ENCODE measurements at places on chromosomes 3 and 15. TPM values are rescaled to one million over a fixed set of nuclear protein-coding genes. Genes with fewer than 3 reads are reported as not detected.

XCR1 gene
- total RNA-seq, result not detected

ATP6V1A gene
- 65.2 TPM for total RNA-seq

PYGO1 gene
- total RNA-seq, result 2.5 TPM

TMIE gene
- total RNA-seq, result 0.26 TPM

DNA sequence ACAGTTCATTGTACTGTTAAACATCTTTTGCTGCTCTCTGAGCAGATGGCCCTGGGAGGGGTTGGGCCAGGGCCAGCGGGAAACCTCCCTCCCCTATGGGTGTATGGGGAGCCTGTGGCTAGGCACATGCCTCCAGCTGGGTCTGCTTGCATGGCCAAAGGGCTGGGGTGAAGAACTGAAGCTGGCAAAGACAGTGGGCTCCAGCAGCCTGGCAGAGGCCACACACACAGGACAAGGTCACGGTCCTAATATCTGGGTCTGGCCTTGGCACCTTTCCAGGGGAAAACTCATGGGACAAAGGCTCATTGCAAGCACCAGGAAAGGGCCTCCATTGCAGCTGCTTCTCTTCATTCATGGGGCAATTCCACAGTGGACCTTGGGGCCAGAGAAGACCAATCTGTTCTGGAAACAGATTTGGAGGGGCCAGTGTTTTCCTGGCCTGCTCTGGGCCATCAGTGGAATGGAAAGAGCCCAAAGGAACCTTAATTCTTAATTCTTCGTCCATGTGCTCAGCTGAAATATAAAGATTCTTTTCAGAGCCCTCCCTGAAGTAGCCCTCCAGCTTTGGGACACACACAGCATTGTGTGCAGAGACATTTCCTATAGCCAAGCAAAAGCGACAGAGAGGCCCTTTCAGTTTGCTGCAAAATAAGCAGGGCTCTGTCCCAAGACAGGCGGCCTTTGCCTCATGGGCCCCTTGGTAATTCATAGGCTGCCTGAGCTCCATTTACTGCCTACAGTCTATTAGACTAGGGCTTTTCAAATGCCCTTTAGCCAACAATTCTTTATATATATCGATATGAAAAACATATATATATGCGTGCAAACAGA is 11.3 kb upstream of the LIMD1 start:
- H3K27ac ChIP-seq, result no peak overlapping the region
- no peak for DNase-seq
- no peak overlapping the region for H3K4me3 ChIP-seq
- no peaks in the 10 kb centered on the region for H3K36me3 ChIP-seq
- H3K27me3 ChIP-seq, result peaks cover 8% of the 10 kb centered on the region

DNA sequence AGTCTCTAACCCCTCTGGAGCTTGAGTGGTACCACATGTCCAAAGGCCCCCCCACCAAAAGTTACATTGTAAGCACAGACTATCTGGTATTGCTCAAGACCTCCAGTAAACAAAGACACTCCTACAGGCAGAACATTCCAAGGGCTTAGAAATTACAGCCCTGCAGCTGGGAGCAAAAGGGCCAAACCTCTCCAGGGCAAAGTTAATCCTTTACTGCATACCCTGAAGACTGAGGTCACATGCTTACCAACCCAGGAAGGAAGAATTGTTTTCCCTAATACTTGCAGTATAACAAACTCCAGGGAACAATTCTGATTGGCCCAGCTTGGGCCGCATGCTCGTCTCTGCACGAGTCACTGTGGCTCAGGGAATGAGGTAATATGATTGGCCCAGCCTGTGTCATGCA is 266.1 kb upstream of the NR2F2 start:
- no peak overlapping the region for H3K27ac ChIP-seq
- H3K4me3 ChIP-seq, result no peak overlapping the region
- DNase-seq, result no peak
- no peaks in the 10 kb centered on the region for H3K27me3 ChIP-seq

DNA sequence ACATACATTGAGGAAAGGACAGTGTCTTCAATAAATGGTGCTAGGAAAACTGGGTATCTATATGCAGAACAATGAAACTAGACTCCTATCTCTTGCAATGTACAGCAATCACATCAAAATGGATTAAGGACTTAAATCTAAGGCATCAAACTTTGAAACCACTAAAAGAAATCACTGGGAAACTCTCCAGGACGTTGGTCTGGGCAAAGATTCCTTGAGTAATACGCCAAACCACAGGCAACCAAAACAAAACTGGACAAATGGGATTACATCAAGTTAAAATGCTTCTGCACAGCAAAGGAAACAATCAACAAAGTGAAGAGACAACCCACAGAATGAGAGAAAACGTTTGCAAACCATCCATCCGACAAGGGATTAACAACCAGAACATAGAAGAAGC is 14.5 kb downstream of the LAMP3 start:
- H3K4me3 ChIP-seq, result no peak overlapping the region
- no peak overlapping the region for H3K27ac ChIP-seq
- H3K27me3 ChIP-seq, result peaks cover 17% of the 10 kb centered on the region
- DNase-seq, result no peak
- no peaks in the 10 kb centered on the region for H3K36me3 ChIP-seq

Data from Calu3 (cell line).